Activated T-cell treated with anti-CD3 and anti-CD28 coated beads for 48 hours (primary cell): ENCODE measurements at places on chromosomes 2 and 18.

- DNase-seq: no peak
Observed at GRCh38 chr2:198004173-198004572, 199.8 kb downstream of the PLCL1 start.

- no peak for DNase-seq
Observed at GRCh38 chr2:26559044-26559405, 81.1 kb upstream of the OTOF start.

- DNase-seq: no peak
Observed at GRCh38 chr2:223451-223850, 40.4 kb downstream of the SH3YL1 start.

- DNase-seq: no peak
Observed at GRCh38 chr2:157312866-157313486, 12.6 kb downstream of the ERMN start.
